Stimulated activated CD8-positive, alpha-beta memory T cell treated with anti-CD3 and anti-CD28 coated beads, Interleukin-12 subunit alpha, Interleukin-12 subunit beta, amount 100 ng/mL, for 4 hours (primary cell): ENCODE measurements at places on chromosomes 2 and 18.
A peak's percentile ranks its signal among the peaks of the same experiment; 100 is the strongest.

- no peak for DNase-seq
These were observed 7.5 kb downstream of the GALNT1 start for GRCh38 chr18:35588995-35589394.

DNA sequence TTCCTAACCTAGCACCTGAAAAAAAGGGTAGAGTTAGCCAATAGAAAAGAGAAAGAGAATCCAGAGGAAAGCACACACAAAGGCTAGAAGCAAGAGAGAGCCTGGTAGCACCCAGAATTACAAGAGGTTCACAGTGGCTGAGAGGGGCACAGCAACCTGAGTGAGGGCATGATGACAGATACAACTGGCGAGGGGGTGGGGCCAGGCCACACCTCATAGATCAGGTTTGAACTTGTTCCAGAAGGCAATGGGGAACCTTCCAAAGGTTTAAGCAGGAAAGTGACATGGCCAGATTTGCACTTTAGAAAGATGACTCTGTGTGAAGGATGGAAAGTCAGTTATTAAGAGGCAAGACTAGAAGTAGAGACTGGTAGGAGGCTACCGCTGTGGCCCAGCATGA lies 148.0 kb downstream of the TTC32 start:
- no peak for DNase-seq

- no peak for DNase-seq
These were observed 85.2 kb downstream of the EN1 start for GRCh38 chr2:118762290-118762689.

GRCh38 chr2:116585669-116586327 lies 1228.7 kb upstream of the DDX18 start:
- DNase-seq, result no peak

DNA sequence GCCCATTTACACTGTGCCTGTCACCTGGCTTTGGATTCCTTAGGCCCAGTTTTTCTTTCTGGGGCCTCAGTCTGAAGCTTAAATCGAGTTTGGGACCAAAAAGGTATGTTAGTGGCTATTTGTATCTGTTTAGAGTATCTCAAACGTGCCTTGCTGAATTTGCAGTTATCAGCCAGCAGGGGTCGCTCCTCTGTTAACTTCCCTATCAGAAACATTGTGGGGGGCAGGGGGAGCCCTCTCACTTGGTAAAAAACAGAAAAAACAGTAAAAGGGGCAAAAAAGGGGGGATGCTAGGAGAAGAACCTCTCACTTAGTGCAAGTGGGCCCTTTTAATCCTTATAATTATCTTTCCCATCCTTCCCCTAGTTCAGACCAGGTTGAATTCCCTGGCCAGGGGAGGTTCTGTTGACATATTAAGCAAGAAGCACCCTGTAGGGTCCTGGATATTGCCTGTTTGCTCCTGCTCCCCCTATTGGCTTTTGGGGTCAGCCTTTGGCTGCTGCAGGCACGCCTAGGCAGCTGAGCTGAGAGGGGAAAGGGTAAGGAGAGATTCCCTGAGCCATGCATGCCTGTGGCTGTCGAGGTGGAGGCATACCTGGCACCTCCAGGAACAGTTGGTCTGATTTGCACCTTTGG lies 8.8 kb upstream of the IFIH1 start:
- DNase-seq, result no peak

DNA sequence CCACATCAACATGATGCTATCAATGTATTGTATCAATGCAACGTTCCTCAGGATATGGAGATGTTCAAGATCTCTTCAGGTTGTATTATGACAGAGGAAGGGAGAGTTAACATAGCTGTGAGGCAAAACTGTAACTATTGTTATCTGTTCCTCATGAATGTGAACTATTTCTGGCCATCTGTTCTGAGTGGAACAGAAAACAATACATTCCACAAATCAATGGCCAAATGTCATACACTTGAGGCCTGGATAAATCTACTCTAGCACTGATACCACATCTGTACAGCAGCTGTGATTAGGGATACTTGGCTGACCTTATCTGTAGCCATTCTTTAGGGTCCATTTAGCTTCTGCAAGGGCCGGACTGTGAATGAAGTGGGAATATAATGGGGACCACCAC lies 447.9 kb downstream of the IRS1 start:
- DNase-seq, result no peak

- DNase-seq, result no peak
These were observed 1025.8 kb upstream of the KLHL29 start for GRCh38 chr2:22359071-22359672.

DNA sequence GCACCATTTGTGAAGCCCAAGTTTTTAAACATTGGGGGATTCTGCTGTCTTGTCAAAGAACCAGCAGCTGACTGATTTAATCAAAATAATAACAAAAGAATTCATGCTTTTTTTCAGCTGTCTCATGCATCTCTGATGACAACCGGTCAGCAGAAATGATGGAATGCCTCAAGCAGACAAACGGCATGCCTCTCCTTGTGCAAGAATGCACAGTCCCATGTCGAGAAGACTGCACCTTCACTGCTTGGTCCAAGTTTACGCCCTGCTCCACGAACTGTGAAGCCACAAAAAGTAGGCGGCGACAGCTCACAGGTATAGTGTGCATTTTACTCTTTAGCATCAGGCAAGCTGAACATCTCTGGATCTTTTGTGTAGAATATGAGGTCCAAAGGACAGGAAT lies 558.8 kb upstream of the HNMT start:
- no peak for DNase-seq

GRCh38 chr2:219419331-219420197 lies 1.4 kb downstream of the DES start:
- DNase-seq, result no peak

DNA sequence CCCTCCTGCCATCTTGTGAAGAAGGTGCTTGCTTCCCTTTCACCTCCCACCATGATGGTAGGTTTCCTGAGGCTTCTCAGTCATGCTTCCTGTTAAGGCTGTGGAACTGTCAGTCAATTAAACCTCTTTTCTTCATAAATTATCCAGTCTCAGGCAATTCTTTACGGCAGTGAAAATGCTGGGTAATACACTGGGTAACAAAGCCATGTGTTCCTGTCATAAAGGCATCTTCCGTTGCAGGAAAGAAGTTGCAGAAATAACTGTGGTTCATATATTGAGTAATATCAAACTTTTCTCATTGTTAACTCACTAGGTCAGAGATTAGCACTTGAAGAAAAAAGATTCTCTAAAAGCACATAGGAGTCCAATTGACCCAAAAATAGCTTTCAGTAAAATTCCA lies 163.9 kb upstream of the HNMT start:
- DNase-seq, result no peak

GRCh38 chr2:234588054-234588430 lies 91.2 kb upstream of the ARL4C start:
- no peak for DNase-seq

DNA sequence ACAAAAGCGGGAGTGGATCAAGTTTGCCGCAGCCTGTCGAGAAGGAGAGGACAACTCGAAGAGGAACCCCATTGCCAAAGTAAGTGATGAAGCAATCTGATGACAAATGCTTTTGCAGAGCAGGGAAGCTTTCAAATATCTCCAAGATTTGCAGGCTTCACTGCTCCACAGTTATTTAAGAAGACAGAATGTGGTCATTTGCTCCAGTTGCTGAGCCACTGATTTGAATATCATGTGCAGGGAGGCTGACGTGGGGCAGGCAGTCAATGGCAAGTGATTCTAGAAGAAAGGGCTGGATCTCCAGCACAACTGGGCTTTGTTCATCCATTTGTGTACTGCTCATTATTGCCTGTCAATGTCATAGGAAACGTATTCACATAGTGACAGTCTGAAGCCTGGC lies 10.2 kb downstream of the DSG4 start:
- DNase-seq, result no peak

DNA sequence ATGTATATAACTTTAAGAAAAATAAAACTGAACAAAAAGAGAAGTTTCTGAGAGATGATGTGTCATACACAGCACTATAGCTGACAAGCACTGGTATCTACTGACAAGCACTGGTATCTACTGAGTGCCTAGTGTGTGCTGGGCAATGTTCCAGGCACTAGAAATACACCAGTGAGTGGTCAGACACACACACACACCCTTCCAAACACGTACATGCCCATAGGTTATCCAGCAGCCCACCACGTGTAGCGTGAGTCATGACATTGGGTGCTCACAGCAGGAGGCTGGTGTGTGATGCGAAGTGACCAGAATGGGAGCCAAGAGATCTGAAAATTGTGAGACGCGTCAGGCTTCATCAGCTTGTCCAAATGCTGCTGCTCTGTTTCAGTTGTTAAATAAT lies 12.2 kb upstream of the GNAL start:
- DNase-seq, result no peak

- no peak for DNase-seq
These were observed 221.6 kb downstream of the RBM43 start for GRCh38 chr2:151040039-151040438.

- DNase-seq, result peak; percentile 73
These were observed 405 bp downstream of the SP3 start for GRCh38 chr2:173964565-173965371.

DNA sequence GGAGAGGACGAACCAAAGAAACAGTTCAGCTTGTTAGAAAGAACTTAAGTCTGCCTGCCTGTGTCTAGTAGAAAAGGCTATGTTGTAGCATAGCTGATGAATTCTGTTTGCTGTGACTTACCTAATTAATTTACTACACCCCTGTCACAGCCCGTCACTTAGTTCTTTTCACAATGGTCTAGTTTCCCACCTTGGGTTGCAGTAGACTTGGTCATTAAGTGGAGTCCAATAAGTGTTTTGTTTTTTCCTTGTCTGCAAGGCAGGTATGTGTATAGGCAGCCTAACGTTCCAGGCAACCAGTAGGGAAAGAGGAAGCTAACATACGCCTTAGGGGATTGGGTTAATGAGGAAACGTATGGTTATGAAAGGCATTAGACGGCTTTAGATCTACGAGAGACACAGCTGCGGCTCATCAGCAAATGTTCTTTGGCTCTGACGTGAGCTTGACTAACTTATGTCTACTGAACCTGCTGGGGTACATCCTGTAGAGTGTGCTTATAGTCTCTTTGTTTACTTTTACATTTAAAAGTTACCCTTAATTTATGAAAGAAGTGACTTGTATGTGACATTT lies 180.1 kb downstream of the PRPF40A start:
- DNase-seq, result no peak

GRCh38 chr2:172612051-172612450 lies 56.2 kb downstream of the PDK1 start:
- DNase-seq, result no peak

DNA sequence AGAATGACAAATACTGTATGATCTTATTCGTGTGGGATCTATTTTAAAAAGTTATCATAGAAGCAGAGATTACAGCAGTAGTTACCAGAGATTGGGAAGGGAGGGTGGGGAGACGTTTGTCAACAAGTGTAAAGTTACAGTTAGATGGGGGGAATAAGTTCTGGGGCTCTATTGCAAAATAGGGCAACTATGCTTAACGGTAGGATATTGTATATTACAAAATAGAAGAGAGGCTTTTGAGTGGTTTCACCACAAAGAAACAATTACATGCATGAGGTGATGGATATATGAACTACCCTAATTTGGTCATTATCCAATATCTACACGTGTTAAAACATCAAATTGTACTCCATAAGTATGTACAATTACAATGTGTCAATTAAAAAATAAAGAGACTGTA lies 123.4 kb upstream of the NOSTRIN start:
- DNase-seq, result no peak

DNA sequence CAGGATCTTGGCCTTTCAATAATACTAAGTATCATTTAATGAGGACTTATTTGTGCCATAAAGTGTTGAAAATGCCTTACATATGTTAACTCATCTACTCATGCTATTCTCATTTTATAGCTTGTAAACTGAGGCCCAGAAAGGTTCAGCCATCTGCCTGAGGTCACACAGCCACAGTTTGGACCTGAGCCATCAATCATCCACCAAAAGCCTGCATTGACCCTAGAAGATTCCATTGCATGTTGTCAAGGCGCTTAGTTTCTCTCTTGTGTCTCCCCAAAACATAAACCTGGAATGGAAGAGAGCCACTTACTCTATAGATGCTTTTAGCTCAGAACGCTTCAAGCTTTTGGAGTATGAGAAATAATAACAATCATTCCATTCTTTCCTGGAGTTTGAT lies 26.8 kb downstream of the NPAS2 start:
- DNase-seq, result no peak

DNA sequence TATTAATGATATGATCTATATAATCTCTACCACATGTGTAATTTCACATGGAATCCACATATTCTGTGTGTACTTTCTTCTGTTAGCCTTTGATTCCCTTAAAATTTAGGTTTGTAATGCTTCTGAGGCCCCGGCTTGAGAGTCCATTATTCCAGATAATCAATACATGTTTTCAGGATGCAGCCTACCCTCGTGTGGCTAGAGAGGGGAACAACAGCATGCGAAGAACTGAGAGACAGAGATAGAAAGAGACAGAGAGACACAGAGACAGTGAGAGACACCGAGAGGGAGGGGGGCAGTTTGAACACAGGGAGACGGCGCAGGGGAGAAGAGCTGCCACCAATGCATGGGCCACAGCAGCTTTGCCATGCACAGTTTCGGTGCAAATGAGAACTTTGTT lies 185.4 kb downstream of the SNTG2 start:
- no peak for DNase-seq

- DNase-seq, result no peak
These were observed 233.2 kb upstream of the PARD3B start for GRCh38 chr2:204312105-204312504.

DNA sequence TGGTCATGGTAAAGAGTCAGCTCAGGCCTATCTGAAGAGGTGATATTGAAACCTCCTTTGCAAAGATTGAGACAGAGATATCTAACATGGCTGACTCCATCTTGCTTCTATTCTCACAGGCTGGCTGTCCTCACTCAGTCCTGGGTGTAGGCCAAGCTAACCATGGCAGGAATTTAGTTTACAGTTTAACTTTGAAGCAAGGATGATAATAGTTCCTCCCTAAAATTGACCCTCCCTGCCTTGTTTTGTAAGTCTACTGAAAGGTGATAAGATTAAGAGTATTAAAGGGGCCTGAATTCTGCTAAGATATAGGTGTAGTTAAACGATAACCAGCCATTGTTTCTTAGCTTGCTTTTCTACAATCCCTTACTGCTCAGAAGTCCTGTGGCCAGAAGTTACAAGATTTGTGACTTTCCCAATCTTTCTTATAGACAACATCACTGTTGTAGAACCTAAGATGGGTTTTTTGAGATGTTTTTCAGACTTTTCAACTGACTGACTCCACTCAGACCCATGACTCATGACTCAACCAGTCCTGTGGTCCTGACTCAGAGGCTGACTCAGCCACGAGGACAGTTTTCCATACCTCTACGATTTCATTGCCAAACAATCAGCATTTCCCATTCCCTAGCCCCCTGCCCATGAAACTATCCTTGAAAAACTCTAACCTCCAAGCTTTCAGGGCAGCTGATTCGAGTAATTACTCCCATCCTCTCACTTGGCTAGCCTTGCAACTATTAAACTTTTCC lies 195.7 kb upstream of the SESTD1 start:
- DNase-seq, result no peak

- DNase-seq, result no peak
These were observed 583.6 kb downstream of the FBXO15 start for GRCh38 chr18:73563901-73564472.

- no peak for DNase-seq
These were observed 284.1 kb downstream of the PHLPP1 start for GRCh38 chr18:62999392-62999791.

- DNase-seq, result no peak
These were observed 71.2 kb downstream of the EPAS1 start for GRCh38 chr2:46368401-46368800.

GRCh38 chr2:48728295-48728694 lies 27.2 kb downstream of the LHCGR start:
- DNase-seq, result no peak
